CD4-positive, alpha-beta T cell treated with Interleukin-17A for 1 hour (primary cell): ENCODE measurements at places on chromosomes 1 and 21.

GRCh38 chr1:166039436-166040201 is 127.2 kb downstream of the FAM78B start:
- DNase-seq = no peak

DNA sequence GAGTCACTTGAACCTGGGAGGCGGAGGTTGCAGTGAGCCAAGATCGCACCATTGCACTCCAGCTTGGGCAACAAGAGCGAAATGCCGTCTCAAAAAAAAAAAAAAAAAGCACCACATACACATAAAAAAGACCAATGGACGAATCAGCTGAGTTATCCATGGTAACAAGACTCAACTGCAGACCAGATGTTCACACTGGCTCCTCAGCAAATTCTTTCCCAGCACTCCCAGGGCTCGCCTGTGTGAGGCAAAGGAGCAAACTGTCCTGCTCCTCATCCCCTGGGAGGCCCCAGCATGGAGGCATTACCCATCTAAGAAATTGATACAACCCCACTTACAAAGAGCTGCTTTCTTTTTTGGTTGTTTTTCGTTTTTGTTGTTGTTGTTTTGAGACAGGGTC is 3.1 kb downstream of the TMEM234 start:
- DNase-seq = no peak

GRCh38 chr1:3907031-3907534 is 7.0 kb upstream of the C1orf174 start:
- DNase-seq = peak; percentile 44

DNA sequence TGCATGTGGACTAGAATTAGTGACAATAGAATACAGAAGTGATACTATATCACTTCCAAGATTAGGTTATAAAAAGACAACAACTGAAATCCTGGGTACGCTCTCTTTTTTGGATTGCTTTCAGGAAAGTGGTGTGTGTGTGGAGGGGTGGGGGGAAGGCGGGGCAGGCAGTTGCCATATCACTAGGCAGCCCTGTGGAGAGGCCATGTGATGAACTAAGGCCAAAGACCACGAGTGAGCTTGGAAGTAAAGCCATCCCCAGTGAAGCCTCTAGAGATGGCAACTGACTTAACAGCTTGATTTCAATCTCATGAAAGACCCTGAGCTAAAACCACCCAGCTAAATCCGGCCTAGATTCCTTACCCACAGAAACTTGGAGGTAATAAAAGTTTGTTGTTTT is 6.2 kb upstream of the ASPM start:
- no peak for DNase-seq

DNA sequence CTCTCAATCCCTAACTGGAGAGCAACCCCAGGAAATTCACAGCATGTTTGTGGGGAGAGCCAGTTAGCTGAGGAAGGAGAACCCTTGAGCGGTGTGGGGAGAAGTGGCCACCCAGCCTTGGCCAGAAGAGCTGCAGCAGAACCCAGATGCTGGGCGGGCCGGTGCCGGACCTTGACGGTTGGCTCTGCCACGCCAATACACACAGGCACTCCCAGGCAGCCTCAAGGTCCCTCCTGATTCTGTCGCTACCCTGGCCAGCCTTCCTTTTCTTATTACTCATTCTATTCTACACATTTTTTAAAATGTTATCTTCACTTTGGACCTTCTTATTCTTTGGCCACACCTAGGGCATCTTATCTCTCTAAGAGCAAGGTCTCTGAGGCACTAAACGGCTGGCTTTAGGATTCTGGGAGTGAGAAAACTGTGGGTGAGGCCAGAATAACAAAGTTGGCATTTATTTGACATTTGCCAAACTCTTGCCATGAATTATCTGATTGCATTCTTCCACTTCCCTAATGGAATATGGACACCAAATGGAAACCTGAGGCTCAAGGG is 50.4 kb upstream of the GPR37L1 start:
- no peak for DNase-seq

DNA sequence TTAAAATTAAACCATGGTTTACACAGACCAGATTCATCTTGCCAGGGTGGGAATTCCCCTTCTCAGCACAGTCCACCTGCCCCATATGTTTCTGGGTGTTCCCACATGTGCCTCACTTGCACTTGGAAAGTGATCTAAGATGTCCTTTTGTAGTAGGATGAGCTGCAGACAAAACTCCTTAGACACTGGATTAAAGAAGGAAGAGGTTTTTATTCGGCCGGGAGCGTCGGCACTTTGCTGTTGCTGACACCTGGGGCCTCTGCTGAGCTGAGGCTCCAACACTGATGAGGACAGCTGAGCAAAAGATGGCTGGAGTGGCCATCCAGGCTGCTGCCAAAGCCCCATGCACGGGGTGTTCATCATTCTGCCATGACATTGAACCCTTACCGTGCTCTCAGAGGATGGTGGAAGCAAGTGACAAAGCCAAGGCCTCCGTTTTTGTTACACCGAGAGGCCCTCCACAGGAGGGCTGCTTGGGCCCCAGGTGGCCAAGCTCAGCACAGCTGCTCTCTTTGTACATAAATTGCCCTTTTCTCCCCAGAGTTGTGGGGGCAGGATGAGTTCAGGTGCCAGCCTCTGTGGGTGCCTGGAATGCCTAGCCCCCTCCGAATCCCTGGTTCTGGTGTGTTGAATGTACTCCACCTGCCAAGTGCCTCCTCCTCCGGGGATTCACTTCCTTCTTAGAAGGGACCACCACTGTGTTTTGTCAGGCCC is 7.3 kb upstream of the ACOT11 start:
- no peak for DNase-seq

DNA sequence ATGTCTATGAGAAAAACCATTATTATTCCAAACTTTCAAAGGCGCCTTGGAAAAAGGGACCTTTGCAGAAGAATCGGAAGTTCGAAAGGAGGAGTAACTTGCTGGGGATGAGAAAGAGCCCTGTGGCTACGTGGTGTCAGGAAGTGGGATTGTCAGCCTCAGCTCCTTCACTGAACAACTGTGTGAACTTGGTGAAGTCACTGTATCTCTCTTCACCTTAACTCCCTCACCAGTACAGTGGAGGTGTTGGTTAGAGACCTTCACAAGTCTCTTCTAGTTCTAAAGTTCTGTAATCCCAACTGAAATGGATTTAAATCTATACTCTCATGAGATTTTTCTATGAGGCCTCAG is 285.6 kb downstream of the CACNA1E start:
- no peak for DNase-seq

- DNase-seq = no peak
Measured at GRCh38 chr1:94004924-94005323, 95.7 kb upstream of the GCLM start.

GRCh38 chr1:104488296-104489015 is 738.8 kb downstream of the AMY1C start:
- DNase-seq = no peak

GRCh38 chr1:31592132-31592531 is 15.8 kb downstream of the TINAGL1 start:
- DNase-seq = no peak

- DNase-seq = no peak
Measured at GRCh38 chr1:118317842-118318614, 133.0 kb upstream of the SPAG17 start.

GRCh38 chr1:9292361-9293240 is at the start of gene SPSB1:
Gene SPSB1 (plus strand): TSS chr1:9292894. CDS start chr1:9355892, 62,998 bp downstream.
- peak; percentile 75 for DNase-seq

- DNase-seq = no peak
Measured at GRCh38 chr1:106897976-106898375, 158.5 kb upstream of the PRMT6 start.

GRCh38 chr1:212513586-212513985 is 80.9 kb downstream of the NENF start:
- DNase-seq = no peak

- no peak for DNase-seq
Measured at GRCh38 chr1:202760589-202760988, 47.6 kb downstream of the KDM5B start.

GRCh38 chr1:5764959-5765358 is 227.3 kb downstream of the NPHP4 start:
- no peak for DNase-seq

GRCh38 chr1:35810096-35810881 is 2.5 kb downstream of the AGO4 start:
- DNase-seq = no peak

GRCh38 chr1:204065986-204066300 is 7.0 kb upstream of the SOX13 start:
- no peak for DNase-seq

DNA sequence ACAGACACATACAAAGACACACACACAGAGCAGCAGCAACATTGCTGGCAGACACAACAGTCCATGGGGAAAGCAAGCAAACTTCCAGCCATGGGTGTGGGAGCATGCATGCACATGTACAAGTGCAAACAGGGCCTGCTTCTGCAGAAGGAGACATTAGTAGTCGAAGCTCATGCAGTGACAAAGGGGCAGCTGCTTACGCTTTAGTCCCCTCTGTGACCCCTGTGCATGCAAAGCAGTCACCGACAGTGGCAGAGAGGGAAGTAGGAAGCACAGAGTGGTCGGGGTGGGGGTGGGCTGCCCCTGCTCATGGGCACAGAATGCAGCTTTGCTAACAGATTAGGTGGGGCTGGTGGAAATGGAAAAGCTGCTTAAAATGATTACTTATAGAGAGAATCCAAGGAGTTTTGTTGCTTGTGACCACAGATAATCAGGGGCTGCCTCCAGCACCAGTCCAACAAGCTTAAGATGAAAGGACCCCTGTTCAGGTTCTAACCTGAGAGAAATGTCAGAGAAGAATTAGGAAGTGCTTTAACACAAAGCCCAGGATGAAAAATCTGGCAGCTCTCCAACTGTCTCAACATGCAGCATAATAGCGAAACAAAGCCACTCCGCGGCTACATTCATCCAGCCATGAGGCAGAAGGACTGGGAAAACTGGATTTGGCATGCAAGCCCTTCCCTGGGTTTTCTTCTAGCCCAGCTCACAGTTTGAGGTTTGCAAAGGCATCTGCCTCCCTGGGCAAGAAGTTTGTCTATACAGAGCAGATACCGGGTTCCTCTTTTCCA is 378.9 kb downstream of the KCNH1 start:
- DNase-seq = no peak

- no peak for DNase-seq
Measured at GRCh38 chr1:173406783-173407230, 70.3 kb upstream of the PRDX6 start.

DNA sequence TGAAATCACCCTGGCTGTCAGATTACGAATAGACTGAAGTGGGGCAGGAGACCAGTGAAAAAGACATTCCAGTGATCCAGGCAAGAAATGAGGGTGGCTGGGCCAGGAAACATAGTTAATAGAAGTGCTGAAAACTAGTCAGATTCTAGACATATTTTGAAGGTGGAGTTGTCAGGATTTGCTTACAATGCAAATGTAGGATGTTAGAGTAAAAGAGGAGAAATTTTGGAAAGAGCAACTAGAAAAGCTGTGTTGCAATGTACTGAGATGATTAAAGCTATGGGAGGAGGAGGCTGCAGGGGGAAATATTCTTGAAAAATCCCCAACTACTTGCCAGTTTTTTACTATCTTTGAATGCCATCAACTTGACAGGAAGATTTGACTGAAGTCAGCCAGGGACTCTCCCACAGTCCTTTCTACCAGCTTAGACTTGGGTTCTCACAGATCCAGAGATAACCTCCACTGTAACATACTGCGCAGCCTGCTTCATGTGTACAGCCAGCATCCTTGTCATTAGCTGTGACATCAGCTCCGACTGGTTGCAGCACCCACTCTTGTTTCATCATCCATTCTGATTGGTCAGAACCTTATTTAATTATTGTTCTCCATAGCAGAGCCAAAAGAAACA is 109.7 kb downstream of the TSEN15 start:
- peak; percentile 15 for DNase-seq

DNA sequence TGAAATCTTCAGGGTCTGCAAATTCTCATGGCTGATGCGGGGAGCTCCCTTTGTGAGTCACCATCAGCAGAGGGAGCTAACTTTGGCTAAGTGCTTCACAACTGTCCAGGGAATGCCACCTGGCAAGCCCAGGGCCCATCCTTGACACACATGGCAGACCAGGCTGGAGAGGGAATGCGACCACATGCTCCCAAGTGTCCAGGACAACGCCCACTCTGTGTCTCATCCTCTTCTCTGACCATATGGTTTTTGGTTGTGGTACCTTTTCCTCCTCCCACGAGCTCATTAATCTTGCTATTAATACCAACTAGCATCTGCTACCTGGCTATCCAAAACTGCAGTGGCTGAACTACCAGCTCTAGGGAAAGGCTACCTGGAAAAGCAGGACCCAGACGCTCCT is 37.1 kb upstream of the CLSTN1 start:
- DNase-seq = no peak

DNA sequence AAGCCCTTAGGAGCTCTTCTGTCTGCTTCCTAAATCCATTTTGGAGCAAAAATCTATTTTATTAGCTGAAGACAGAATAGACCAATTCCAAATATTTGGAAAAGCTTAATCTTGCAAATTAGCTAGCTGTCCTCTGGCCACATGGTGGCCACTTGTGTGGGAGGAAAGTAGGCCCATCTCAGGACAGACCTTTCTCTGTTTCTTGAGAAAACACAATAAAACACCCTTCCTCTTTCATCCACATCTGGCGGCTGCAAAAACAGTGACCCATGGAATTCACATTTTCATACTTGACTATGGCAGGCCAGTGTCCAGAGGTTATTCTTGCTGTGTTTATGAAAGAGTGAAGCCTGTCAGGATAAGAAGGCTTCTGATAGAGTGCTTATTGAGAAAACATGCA is 275.6 kb downstream of the PLPP3 start:
- DNase-seq = no peak

DNA sequence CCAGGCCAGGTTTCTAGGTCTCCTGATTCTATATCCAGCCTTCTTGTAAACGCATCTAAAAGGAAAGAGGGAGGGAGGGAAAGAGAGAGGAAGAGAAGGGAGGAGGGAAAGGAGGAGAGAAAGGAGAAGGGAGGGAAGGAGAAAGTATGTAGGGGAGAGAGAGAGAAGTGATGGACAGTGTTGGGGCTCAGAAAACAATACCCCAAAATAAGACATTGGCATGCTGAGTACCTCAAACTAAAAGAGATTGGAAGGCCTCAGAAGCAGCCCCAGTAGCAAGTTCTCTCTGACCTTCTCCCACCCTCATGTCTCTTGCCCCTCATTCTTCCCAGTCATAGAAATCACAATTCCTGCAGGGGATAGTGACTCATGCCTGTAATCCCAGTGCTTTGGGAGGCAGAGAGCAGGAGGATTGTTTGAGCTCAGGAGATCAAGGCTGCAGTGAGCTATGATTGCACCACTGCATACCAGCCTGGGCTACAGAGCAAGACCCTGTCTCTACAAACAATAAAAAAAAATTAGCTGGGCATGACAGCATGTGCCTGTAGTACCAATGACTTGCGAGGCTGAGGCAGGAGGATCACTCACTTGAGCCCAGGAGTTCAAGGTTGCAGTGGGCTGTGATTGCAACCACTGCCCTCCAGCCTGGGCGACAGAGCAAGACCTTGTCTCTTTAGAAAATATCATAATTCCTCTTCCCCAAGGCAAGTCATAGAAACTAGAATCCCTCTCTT is 51.2 kb downstream of the DNTTIP2 start:
- DNase-seq = no peak

- DNase-seq = peak; percentile 70
Measured at GRCh38 chr1:183685112-183685713, 32.1 kb upstream of the APOBEC4 start.

DNA sequence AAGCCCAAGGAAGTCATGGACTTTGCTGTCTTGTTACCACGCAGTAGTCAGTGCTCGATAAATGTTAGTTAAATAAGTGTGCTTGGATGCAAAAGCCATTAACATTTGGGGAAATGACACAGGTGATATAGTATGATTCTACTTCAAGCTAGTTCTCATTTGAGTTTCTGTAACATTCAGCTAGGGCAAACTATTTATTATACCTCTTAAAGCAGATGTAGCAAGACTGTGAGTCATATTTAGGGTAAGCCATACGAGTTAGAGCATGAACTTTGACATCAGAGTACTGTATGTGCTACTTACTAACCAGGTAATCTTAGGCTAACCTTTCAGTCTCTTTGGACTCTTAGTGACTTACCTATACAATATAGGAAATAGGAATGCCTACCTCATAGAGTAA is 21.0 kb downstream of the CLCA4 start:
- DNase-seq = no peak
